ENCODE measurements at places on chromosomes 12 and 14. TPM values are rescaled to one million over a fixed set of nuclear protein-coding genes. Genes with fewer than 3 reads are reported as not detected.

PIWIL1 gene
- not detected for total RNA-seq

KRT78 gene
- 0.15 TPM for total RNA-seq

DPY19L2 gene
- 1.9 TPM for total RNA-seq

FAM181A gene
- total RNA-seq, result not detected

FOXA1 gene
- total RNA-seq, result 5.1 TPM

UNG gene
- 93.5 TPM for total RNA-seq

FGF23 gene
- total RNA-seq, result not detected

TMTC1 gene
- 0.03 TPM for total RNA-seq

NAV3 gene
- total RNA-seq, result 7.9 TPM

GSC gene
- total RNA-seq, result 0.31 TPM

ADCY4 gene
- total RNA-seq, result not detected

ART4 gene
- not detected for total RNA-seq

HSP90AA1 gene
- 735 TPM for total RNA-seq

TTC5 gene
- 18.5 TPM for total RNA-seq

SPATA7 gene
- total RNA-seq, result 4.0 TPM

REP15 gene
- total RNA-seq, result 0.36 TPM

SCNN1A gene
- 25.5 TPM for total RNA-seq

C14orf39 gene
- total RNA-seq, result not detected

PTPN21 gene
- 9.5 TPM for total RNA-seq

CLEC4C gene
- not detected for total RNA-seq

TTC9 gene
- total RNA-seq, result 2.8 TPM

AKAP3 gene
- total RNA-seq, result 0.09 TPM

CACNA2D4 gene
- not detected for total RNA-seq

ACSS3 gene
- total RNA-seq, result not detected

CLEC2A gene
- total RNA-seq, result not detected

ARMH4 gene
- total RNA-seq, result 0.46 TPM

CREBL2 gene
- total RNA-seq, result 23.5 TPM
